ENCODE measurements at places on chromosomes 3 and 15.

- DNase-seq = no peak
These were observed 272.6 kb downstream of the EPHA3 start for GRCh38 chr3:89380016-89380415.

- no peak for DNase-seq
These were observed 46.3 kb upstream of the ACKR4 start for GRCh38 chr3:132550579-132551305.

GRCh38 chr3:21328711-21329390 lies 422.2 kb downstream of the ZNF385D start:
- DNase-seq = no peak

GRCh38 chr3:110859993-110860392 lies 211.6 kb upstream of the NECTIN3 start:
- no peak for DNase-seq

DNA sequence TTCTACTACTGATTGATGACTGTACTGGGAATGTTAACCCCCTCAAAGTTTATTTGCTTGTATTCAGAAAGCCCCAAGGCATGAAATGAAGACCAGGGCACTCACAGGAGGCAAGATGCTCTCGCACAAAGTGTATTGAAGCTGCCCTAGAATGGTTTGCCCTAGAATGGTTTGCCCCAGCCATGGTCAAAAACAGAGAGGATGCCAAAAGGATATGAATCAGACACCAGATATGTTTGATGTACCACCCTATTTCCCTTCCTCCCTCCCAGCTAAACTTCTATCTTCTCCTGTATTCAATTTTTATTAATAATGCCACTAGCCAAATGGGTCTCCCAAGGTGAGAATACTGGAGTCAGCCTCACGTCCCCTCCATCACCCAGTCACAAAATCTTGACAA lies 101.3 kb downstream of the TMCO5A start:
- no peak for DNase-seq

GRCh38 chr3:149479621-149480325 lies 5.3 kb downstream of the TM4SF4 start:
- DNase-seq = no peak

- no peak for DNase-seq
These were observed 214.5 kb downstream of the SNRPN start for GRCh38 chr15:25169318-25169717.

GRCh38 chr15:80636675-80637074 lies 58.4 kb upstream of the ABHD17C start:
- DNase-seq = no peak

DNA sequence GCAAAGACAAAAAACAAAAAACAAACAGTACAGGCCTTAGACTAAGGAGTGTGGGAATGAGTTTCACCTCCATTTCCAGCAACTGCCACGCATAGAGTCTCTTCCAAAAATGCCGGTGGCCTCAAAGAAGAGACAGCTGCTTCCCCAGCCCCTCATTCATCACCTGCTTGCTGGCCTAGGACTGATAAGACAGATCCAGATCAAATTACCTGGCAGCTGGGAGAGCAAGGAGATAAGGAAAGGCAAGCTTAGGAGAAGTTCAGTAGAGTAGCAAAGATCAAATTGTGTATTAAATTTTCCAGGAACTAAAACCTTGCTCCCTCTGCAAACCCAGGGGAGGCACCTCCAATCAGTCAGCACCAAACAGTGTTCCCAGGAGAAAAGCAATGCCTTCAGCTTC lies 325.8 kb upstream of the CTNNB1 start:
- DNase-seq = no peak

GRCh38 chr3:197520311-197521276 lies 35.2 kb downstream of the BDH1 start:
- no peak for DNase-seq

GRCh38 chr3:51980253-51980652 lies 3.1 kb upstream of the ACY1 start:
- DNase-seq = no peak

GRCh38 chr3:111588527-111588926 lies 6.6 kb downstream of the ZBED2 start:
- DNase-seq = no peak

DNA sequence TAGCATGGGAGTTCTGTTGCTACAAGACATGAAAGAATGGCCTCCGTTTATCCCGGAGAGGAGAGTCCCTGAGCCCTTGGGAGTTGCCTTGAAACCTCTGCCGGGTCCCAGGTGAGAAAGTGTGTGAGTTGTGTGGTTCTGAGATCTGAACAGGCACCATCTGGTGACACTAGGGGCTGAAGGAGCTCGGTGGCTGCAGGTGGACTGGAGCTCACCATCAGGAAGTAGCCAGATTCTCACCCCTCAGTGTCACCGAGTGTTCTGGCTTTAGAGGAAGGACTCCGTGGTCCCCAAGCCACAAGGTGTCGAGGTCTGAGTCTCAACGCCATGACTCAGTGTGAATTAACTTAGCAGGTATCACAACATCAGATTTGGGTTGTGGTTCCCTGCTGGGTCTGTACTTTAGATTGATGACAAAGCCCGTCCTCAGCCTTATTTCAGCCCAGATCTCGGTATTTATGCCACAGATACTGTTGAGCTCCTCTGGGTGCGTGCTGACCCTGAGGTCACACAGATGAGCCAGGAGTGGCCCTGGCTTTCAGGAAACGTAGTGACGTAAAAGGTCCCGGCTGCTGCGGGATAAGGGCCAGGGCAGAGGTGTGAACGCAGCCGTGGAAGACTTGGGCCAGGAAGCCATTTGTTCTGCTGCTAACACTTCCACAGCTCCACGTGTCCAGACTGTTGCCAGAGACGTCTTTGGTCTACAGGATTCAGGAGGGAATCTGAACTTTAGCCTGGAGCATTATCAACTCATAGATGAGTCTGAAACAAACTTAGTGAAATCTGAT lies 54.4 kb downstream of the PGPEP1L start:
- DNase-seq = no peak

DNA sequence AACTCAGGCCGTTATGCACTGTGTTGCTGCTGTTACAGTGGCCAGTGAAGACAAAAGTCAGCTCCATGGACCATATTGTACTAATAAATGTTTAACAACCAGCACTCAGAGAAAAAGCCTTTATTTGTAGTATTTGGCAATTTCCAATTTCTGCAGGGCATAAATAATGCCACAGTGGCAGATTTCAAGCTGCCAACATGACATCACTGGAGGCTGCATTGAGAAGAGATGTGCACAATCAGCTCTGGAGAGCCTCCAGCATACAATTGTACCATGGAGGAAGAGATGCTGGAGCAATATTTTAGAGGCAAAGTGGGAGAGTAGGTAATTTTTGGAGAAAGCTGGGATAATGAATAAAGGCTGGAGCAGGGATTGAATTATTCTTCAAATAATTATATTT lies 9.7 kb upstream of the ALCAM start:
- DNase-seq = no peak

DNA sequence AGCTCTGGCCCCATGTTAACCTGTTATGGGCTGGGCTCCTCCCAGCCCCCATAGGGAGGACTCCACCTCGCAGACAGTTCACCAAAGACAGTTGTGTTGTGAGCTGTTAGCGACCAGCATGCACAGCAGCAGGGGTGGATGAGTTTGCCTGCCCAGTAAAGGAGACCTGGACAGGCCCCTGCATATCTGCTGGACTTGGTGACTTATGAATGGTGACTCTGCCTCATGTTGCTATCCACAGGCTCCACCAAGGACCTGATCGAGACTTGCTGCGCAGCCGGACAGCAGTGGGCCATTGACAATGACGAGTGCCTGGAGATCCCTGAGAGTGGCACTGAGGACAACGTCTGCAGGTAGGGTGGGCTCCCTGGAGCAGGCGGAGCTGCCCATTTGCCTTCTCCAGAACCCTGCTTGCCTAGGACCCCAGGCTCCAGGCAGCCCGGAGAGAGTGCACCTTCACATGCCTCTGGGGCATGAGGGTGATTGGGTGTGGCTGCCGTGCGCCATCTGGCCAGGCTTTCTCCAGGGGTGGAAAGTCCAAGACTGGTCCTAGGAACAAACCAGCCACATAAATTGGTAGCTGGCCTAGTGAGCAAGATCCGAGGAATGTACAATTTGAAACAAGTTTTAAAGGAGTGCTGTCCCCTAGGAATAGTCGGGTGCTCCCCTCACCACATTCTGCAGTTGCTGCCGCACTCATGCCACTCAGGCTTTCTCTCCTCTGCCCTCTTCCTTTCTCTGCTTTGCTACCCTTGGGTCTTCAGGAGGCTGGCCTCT lies 59.1 kb downstream of the FBLN2 start:
- no peak for DNase-seq

- no peak for DNase-seq
These were observed 534.0 kb upstream of the NAALADL2 start for GRCh38 chr3:174325171-174325570.

DNA sequence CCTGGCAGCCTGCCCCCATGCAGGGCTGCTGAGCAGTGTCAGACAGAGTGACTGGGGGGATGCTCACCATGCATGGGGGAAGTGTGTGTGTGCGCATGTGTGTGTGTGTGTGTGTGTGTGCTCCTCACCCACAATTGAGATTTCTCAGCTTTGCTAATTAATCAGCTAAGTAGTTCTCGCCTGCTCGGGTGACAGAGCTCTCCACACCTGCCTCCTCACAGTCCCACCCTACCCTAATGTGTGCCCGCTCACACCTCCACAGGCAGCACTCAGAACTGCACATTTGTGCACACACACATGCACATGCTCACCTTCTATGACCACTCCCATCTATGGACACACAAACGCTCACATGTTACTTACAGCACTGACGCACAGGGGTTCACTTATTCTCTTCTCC lies 37.3 kb downstream of the CACNA2D2 start:
- DNase-seq = no peak

DNA sequence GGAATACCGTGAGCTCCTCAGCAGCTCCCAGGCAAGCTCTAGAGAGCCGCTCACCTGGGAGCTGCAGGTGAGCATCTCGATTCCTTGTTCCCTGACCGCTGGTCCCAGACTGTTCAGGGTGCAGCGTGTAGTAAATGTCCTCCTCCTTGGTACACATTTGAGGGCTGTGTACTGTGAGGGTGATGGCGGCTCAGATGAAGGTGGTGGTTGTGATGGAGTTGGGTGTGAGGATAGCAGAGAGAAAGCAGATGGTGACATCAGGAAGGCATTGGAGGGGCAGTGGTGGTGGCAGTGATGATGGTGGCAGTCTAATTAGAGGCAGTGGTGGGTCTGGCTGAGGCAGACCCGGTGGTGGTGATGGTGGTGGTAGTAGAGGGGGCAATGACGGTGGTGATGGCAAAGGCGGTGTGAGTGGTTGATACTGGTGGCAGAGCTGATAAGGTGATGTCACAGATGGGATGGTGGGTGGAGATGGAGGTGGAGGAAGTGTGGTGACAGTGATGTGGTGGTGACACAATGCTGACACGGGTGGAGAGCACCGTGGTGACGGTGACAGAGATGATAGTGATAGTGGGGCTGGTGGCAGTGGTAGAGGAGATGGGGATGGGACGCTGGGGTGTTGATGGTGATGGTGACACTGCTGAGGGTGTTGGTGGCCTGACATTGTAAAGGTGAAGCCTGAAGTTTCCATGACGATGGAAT lies at the start of gene DNAJB8:
TSS of gene DNAJB8 (minus strand) at position 51 of the 702 bp plus-strand sequence. CDS start 3,645 bp downstream, outside the sequence.
- DNase-seq = no peak

All from activated naive CD8-positive, alpha-beta T cell treated with anti-CD3 and anti-CD28 coated beads, Interleukin-2, amount 50 U/mL, for 16 hours (primary cell).